AG04449 (cell line): ENCODE measurements at places on chromosomes 11 and 22.
A peak's percentile ranks its signal among the peaks of the same experiment; 100 is the strongest.

DNA sequence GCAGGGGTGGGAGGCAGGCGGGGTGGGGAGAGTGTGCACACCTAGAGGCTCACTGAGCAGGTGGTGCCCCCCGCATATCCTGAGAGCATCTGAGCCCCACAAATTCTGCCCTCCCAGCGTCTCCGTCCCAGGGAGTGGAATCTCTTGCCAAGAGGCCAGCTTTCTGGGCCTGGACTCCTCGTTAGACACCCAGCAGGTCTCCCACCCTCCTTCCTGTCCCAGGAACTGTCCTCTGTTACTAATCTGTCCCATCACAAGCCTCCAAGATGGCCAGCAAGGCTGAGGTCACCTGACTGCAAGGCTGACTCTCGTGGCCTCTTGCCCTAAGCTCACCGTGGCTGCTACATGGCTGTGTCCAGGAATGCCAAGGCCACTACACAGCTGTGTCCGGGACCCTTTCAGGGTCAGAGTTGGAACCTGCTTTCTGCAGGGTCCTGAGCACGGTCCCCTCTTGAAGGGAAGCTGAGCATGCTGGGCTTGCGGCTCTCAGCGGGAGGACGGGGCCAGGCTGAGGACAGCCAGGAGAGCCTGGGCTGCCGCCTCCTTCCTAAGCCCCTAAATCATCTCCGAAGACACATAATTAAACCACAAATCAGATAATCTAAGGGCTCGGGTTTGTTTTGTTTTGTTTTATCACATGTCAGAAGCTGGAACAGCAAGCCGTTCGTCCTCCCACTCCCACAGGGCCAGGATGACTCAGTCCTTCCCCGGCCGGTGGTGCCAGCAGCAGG lies 1327.3 kb downstream of the TBC1D22A start:
- no peak for DNase-seq

GRCh38 chr11:61596542-61596941 lies 15.7 kb upstream of the SYT7 start:
- no peak for DNase-seq

DNA sequence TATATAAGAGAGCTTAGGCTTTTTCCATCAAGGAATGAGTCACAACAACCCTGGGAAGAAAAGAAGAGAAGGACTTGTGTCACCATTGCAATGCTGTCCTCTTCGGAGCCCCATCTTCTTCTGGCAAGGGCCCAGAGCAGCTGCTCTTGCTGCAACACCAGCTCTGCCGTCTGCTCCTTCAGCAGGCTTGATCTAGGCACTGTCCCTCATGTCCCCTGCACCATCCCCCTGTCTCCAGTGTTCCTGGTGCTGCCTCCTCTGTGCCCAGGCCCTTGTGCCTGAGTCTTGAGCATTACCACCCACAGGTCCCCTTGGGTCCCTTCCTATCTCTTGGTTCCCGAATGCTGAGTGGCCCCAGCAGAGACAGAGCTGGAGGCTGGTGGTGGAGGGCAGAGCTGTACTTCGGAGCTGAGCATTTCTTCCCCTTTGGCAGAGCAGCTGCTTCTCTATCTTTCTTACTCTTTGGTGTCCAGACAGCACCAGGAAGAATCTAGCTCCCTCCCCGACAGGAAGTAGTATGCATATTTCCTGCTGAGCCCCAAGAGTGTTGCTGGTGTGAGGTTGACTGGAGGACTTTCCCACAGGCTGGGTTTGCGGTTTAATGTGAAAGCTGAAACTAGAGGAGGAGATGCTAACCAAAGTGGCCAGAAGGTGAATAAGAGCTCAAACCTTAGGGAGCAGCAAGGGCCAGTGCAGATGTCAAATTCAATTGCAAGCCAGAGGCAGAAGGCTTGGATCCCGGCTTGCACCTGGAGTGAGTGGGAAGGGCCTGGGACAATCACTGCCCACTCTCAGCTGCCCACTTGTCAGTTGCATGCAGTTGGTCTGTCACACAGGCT lies 27.8 kb downstream of the WEE1 start:
- no peak for DNase-seq

GRCh38 chr22:25362215-25362882 lies 142.9 kb downstream of the CRYBB2 start:
- DNase-seq = no peak

GRCh38 chr11:71078482-71078881 lies 173.9 kb downstream of the SHANK2 start:
- DNase-seq = no peak

DNA sequence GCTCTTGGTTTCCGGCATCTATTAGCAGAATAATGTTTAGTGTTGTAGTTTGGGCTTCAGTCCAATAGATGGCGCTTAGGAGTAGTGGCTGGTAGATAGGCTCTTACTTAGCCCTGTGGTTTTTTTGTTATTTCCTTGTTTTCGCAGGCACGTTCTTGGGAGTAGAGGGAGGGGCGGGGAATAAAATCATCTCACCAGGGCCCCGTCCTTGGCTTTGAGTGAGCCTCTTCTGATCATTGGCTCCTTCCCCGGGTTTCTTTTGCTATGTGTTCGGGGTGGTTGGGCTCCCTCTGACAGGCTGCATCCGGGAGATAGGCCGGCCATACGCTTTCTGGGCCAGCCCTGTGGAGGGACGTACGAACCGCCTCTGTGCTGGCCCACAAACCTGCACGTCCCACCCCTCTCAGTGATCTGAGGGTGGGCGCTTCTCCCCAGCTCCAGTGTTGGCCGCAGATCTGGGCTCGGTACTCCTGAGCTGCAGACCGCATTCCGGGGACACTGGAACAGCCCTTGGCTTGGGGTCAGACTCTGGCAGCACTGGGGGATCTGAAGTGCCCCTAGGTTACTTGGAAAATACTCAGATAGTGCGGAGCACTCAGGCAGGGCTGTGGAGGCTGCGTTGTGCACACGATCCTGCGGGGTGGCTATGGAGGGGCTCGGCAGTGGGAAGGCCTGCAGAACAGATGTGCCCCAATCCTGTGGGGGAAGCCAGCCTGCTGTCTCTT lies 217.0 kb downstream of the DYNC2H1 start:
- DNase-seq = peak; percentile 33

DNA sequence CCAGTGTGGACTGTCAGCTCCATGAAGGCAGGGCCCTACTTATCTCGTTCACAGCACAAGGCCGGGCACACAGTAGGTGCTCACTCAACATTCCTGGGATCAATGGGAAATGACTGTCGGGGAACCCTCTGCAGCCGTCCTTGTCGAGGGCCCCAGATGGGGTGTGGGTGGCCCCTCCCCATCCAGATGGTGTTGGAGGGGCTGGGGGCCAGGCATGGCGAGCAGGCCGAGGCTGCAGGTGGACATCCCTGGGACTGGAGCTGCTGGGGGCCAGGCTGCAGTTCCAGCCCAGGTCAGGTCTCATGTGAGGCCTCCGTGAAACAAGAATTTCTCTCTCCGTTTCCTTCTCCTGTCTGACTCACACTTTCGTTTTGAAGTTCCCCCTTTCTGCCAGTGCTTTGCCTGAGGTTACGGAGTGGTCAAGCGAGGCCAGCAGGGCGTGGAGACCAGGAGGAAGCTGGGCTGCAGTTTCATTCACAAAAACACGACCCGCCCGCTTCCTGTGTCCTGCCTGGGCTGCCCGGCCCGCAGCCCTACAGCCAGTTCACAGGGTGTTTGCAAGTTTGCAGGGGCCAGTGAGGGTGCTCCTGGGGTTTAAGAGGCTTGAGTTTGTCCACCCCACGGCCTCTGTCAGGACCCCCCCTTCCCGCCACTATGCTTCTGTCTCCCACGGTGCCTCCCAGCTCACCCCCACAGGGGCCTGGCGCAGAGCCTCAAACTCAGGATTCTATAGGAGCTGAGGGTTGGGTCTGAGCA lies 4.5 kb downstream of the MYEOV start:
- DNase-seq = no peak

- DNase-seq = no peak
Observed at GRCh38 chr22:48416396-48417224, 1411.1 kb downstream of the BRD1 start.

DNA sequence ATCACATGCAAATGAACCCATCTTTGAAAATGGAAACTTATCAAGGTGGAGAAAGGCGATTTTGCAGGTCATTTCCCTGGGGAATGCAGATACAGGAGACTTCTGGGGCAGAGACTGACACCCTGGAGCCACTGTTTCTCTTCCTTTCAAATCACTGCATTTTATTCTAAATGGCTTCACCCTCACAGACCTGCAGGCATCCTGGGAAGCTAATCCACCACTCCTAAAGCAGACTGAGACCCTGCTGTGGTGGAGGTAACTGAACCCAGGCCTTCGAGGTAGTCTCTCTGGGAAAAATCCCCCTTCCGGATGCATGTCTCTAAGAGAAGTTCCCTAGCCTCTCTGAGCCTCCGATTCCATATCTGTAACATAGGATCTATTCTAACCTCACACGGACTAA lies 20.9 kb upstream of the CSNK2A3 start:
- no peak for DNase-seq

DNA sequence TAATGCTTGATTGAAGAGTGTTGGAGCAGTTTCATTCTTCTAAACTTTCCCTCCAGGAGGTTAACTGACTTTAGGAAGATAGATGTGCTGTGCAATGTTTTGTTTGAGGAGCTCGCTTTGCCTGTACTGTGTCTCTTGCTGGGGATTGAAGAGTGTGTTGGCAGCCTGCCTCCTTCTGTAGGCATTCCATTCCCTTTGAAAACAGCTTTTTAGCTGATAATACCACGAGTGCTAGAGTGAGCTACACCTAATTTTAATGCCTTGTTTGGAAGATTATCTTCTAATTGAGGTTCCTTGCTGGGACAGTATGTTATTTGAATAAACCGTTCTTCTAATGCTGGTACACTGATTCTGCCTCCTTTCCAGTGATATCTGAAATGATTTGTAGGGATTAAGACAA lies 7.2 kb downstream of the DDX10 start:
- DNase-seq = no peak

GRCh38 chr22:29907753-29908515 lies 25.0 kb downstream of the MTMR3 start:
- DNase-seq = peak; percentile 67

GRCh38 chr22:25953276-25953675 lies 211.3 kb downstream of the MYO18B start:
- no peak for DNase-seq

DNA sequence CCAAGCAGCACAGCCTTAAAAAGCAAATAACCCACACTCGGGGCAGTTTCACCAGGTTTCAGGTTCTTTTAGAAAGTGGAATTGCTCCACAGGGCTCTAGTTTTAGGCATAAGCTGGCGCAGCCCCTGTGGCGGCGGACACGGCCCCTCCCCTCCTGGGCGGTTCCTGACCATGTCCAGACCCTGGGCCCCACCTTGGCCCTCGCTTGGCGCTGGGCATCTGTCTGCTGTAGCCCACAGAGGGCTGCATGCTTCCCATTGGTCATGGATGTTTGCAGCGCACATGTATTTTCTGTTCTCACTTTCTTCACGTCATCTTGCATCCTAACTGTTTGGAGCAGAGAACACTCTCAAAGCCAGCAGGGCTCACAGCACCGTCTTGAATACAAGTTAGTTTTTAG lies 244.3 kb downstream of the BRD1 start:
- DNase-seq = no peak

- DNase-seq = no peak
Observed at GRCh38 chr22:33756508-33756949, 163.7 kb downstream of the LARGE1 start.

GRCh38 chr11:84788220-84788619 lies 838.9 kb downstream of the DLG2 start:
- DNase-seq = no peak

DNA sequence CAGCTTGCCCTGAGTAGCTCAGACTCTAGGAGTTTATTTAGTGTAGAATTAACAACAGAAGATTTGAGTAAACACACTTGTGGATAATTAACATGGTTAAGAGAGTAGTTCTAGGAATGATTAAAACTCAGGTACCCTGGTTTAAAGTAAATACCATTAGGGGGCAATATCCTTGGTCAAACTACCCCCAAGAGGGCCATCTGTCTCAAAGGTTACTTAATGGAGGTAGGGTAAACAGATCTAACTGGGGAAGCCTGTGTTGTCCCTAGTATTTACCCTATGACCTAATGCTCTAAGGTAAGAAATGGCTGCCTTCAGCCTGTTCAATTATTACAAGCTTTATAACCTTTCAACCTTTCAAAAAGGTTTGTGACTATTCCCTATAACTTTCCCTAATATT lies 10.6 kb upstream of the GLYATL1 start:
- DNase-seq = no peak

DNA sequence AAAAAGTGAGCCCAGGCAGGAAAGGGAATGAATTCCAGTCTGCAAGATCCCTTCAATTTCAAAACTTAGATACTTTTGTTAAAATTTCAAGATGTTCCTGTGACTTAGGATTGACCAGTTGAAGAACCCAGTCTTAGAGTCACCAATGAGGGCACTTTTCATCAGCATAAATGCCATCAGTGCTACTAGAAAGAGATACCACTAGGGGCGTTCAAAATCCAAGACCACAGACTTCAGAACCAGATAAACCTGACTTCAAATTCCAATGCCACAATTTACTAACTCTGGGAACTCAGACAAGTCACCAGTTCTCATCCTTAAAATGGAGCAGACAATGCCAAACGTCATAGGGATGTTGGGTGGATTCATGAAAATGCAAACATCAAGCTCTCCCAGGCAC lies 523.2 kb downstream of the BUD13 start:
- DNase-seq = no peak

GRCh38 chr22:38327396-38327795 lies 10.2 kb upstream of the CSNK1E start:
- no peak for DNase-seq

DNA sequence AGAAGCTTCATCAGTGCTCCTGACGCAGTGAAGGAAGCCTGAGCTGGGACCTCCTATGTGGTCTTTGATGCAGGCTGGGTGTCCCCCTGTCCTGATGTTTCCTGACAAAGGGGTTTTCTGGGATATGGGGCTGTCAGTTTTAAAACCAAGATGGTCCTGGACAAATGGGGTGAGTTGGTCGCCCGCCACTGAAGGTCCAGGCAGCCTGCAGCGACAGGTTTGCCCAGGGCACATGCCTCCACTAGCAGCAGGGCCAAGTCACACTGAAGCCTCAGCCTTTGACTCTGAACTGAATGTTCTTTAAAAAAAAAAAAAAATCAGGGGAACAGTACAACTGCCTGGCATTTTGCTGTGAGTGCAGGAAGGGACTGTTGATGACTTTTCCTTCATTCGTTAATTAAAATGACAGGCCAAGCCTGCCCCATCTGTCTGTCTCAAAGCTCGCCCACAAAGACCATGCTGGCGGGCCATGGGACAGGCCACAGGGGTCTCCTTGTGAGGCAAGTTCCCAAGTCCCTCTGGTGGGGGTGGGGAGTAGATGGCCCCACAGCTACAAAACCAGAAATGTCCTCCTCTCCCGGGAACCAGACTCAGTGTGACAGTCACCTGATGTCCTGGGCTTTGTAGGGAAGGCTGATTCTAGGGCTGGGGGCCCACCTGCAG lies 274.8 kb downstream of the CTTN start:
- no peak for DNase-seq

GRCh38 chr11:36160091-36160490 lies 129.1 kb downstream of the COMMD9 start:
- no peak for DNase-seq

GRCh38 chr11:122156940-122157382 lies 40.9 kb upstream of the BLID start:
- DNase-seq = no peak

DNA sequence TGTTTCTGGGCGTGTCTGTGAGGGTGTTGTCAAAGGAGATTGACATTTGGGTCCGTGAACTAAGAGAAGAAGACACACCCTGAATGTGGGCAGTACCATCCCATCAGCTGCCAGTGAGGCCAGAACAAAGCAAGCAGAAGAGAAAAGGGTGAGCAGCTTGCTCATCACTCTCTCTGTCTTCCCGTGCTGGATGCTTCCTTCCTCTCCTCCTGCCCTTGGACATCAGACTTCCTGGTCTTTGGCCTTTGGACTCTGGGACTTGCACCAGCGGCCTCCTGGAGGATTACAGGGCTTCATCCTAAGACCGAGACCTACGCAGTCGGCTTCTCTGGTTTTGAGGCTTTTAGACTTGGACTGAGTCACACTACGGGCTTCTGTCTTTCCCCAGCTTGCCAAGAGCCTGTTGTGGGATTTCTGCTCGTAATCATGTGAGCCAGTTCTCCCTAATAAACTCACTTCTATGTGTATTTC lies 18.8 kb downstream of the APOL2 start:
- DNase-seq = no peak
